Central memory CD8-positive, alpha-beta T cell (primary cell): ENCODE measurements at places on chromosomes 4 and X.
A peak's percentile ranks its signal among the peaks of the same experiment; 100 is the strongest.

DNA sequence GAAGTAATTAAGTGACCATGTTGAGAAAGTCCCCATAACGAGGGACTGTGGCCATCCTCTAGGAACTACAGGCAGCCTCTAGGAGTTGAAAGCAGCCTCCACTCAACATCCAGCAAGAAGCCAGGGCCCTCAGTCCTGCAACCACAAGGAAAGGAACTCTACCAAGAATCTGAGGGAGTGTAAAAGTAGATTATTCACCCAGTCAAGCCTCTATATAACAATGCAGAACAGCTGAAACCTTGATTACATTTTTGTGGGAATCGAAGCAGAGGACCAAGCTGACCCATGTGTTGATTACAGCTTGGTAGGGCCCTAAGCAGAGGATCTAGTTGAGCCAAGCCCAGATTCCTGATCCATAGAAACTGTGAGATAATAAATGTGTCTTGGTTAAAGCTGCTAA lies 17.1 kb downstream of the RPS6KA6 start:
- no peak for DNase-seq

- no peak for DNase-seq
Observed at GRCh38 chrX:30885136-30885535, 3.9 kb downstream of the TAB3 start.

DNA sequence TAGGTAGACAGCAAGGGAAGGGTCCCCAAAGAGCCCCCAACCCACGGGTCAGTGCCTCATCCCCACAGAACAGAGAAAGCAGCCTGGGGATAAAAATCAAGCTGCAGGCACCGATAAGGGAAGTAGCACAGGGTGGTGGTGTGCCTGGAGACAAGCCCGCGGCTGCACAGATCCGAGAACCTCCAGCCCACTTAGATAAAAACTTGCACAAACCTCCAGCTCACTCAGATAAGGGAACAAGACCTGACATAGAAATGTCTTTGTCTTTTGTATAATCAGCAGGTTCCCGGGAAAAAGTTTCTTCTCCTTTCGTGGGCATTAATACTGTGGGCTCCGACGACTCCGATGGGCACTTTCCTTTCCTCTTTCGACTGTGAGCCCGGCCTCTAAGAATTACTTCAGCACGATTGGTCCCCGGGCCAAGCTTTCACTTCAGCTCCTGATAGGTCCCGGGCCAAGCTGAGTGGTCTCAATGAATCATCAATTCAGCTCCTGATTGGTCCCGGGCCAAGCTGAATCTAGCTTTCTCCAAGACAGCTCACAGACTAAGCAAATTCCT lies 32.4 kb downstream of the PRDX4 start:
- no peak for DNase-seq

DNA sequence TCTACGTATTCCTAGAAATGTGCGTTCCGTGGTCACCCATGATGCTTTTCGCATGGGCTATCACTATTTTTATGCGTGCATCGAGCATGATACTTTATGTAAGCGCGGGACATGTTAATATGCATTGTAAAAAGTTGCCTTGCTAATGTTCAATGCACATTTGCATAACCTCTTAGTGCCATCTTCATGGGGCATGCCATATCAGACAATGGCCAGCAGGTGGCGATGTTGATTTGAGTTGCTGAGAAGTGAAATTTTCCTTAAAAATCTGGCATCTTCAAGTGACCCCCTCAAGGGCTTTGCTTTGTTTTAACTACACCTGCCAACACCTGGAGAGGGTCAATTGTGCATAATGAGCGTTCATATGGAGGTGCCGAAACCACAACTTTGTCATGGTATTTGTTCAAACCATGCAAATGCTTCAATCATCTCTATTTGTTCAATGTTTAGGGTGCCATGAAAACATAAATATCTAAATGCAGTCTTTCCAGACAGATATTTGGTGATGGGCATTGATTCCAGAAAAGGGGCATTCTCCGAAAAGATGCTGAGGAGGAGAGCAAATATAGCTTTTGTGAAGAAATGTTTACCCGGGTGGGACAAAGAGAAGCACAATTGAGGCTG lies 833.9 kb upstream of the PRKX start:
- peak; percentile 8 for DNase-seq

DNA sequence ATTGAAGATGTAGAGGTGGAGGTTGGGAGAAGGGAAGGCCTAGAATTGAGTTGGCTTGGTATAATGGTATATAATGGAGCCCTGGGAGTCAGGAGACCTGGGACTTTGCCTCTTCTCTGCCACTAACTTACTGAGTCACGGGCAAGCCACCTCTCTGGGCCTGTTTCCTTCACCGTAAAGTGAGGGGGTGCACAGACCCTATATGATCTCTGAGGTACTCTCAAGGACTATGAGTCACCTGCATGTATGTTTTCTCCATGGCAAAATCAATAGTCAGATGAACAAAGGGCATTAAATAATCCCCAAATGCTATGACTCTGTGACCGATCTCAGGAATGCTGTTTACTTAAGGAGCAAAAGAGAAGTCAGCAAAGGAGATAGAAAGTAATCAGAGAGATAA lies 5.1 kb downstream of the P2RY4 start:
- DNase-seq, result no peak

- DNase-seq, result no peak
Observed at GRCh38 chrX:80016182-80016581, 1.6 kb downstream of the TBX22 start.

- no peak for DNase-seq
Observed at GRCh38 chr4:119317990-119318389, 3.9 kb downstream of the FABP2 start.

DNA sequence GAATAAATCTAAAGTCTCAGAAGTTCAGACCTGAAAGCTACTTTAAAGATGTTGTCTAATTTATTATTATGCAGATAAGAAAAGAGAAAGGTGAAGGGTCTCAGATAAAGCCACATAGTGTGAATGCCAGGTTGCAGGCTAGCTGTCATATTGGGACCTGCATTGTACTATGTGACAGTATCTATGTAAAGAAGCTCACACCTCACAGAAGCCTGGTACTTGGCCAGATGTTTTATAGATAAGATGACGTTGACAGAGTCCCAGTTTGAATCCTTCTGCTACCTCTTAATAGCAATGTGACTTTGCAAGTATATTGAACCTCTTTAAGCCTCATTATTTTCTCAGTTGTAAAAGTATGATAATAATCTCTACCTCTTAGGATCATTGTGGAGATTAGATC lies 227.0 kb downstream of the SPRY1 start:
- DNase-seq, result no peak
